ENCODE measurements at places on chromosomes 1 and 21.

- DNase-seq: no peak
Measured at GRCh38 chr1:24639094-24639493, 4.0 kb upstream of the SRRM1 start.

DNA sequence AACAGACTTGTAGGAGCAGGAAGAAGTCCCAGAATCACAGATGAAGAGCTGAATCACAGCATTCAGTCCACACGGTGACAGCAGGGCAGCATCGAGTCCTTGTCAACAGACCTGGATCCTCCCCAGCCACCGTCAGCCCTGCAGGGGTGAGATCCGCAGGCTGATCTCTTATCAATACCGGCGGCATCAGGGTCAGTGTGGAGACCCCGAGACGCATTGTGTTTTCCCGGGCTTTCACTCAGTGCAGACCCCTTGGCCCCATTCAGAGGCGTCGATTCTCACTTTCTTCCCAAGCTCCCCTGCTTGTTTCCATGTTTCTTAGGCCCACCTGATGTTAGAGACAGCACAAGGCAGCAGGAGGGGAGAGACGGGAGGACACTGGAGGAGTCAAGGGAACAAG is 609.6 kb downstream of the PTPRU start:
- DNase-seq: no peak

DNA sequence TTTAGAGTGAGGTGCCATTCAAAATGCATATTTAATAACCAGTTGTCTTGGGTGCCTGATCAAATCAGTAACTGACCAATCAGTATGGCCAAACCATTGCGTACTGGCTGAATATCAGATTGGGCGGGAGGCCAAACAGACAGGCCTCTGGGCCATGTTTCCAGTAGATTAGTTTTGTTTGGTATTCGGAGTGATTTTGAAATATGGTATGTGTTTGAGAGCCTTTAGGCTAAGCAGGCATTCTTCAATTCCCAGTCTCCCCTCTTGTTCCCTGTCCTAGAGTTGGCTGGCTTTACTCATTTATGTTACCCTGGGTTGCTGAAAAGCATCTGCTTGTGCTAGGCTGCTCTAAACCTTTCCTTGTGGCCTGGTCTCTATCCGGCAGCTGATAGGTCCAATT is 80.1 kb downstream of the BACH1 start:
- no peak for DNase-seq

- DNase-seq: no peak
Measured at GRCh38 chr1:175193527-175193910, 943 bp upstream of the KIAA0040 start.

DNA sequence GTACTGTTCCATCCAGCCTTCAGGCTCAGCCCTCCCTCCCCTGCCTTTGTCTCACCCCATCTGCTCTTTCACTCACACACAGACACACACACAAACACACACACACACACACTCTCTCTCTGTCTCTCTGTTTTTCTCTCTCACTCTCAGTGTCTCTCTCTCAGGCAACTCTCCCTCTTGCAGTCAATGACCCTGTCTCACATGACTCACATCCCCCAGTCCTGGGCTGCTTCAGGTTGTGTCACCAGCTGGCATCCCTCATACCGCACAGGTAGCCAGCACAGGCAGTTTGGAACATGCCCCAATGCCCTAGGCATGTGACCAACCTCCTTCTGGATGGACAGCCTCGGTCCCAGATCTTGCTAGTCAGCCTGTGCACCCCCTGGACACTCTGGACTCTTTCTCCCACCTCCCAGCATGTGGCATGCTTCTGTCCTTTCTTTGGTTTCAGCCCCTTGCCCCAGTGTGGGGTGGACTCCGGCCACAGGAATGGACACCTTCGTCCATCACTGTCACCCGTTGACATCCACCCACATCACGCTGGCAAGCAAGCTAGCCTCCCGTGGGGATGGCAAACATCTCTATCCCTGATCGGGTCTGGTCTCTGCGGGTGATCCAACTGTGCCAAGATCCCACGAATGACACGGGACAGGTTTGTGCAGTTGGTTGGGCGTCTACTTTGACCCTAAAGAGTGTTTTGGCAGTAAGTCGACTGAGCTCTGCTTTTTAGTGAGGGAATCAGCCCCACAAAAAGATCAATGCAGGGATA is 23.4 kb upstream of the FCGR2A start:
- no peak for DNase-seq

DNA sequence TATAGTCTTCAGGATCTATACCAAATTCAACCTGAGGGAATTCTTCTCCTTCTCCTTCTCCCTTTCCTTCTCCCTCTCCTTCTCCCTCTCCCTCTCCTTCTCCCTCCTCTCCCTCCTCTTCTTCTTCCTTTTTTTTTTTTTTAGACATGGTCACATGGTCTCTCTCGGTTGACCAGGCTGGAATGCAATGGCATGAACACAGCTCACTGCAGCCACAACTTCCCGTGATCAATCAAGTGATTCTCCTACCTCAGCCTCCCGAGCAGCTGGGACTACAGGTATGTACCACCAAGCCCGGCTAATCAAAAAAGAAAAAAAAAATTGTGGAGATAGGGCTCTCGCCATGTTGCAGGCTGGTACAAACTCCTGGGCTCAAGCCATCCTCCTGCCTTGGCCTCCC is 51.5 kb downstream of the DNAI4 start:
- no peak for DNase-seq

DNA sequence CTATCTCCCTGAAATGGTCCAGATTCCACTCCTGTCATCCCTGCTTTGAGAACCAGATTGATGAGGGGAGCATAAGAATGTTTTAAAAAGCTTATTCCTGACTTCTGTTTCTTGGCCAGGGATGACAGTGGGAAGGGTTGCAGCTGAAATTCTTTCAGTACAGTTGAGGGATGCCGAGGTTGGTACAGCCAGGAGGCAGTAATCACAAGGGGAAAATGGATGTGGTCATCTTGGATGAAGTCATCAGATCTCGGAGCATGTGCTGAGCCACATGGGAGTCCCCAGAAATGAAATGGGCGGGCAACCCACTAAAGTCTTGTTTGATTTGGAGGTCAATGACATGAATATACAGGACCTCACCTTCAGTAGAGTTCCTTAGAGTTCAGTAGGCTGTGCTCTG is 18.7 kb upstream of the PLA2G2E start:
- DNase-seq: no peak

DNA sequence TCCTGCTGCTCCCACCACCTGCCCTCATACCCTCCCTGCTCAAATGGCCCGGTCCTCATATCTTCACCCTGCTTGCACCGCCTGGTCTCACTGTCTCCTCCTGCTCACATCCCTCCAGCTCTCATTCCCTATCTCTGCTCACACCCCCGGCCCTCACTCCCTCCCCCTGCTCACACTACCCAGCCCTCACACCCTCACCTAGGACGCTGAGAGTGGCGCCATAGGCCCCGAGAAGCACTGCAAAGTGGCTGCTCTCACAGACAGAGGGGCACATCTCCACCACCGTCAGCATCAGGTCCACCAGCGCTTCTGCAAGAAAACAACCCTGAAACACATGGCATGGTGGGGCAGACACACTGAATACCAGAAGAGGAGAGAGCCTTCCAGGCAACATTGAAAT is 38.6 kb downstream of the MRAP start:
- DNase-seq: no peak

- DNase-seq: no peak
Measured at GRCh38 chr1:101293461-101294051, 56.7 kb downstream of the S1PR1 start.

DNA sequence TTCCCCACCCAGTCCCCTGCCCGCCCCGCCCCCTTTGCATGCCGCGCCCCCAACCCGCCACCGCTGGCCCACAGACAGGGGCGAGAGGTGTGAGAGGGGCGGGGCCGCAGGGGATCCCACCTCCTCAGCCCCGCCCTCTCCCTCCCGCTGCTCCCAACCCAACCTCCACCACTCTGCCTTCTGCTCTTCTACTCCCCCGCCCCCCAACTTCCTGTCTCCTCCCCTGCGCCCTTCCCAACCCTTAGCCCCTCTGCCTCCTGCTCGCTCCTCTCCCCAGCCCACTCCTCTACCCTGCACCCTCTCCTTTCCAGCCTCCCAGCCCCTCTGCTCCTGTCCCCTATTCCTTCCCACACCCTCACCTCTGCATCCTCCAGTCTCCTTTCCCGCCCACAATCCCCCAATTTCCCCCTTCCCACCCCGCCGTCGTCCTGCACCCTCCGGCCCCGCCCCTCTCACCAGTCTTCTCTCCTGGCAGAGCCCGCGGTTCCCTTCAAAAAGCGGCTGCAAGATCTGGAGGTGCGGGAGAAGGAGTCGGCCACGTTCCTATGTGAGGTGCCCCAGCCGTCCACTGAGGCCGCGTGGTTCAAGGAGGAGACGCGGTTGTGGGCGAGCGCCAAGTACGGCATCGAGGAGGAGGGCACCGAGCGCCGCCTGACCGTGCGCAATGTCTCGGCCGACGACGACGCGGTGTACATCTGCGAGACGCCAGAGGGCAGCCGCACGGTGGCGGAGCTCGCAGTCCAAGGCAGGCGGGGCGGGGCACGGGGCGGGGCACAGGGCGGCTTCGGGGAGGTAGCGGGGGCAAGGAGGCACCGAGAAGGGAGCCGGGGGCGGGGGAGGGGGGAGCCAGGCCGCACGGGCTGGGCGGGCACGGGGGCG is 5.4 kb downstream of the OBSCN start:
- DNase-seq: peak; percentile 82

DNA sequence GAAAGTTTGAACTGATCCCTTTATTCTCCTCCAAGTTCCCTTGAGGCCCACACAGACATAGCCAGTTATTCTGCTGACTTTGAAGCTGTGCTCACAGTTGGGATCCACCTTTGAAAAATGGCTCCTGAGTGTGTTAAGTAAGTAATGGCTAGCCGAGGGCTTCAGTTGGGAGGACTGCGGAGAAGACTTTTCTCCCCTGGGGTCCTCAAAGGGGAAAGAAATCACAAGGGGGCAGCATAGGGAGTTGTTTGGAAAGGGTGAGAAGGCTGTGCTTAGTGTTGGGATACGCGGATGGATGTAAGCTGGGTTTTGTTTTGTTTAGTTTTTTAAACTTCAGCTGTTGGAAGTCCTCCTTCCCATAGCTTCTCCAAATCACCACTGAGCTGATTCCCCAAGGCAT is 8.3 kb downstream of the PGM1 start:
- no peak for DNase-seq

- no peak for DNase-seq
Measured at GRCh38 chr1:33022650-33023200, 14.0 kb downstream of the AK2 start.

- no peak for DNase-seq
Measured at GRCh38 chr1:208165659-208166058, 78.5 kb downstream of the PLXNA2 start.

DNA sequence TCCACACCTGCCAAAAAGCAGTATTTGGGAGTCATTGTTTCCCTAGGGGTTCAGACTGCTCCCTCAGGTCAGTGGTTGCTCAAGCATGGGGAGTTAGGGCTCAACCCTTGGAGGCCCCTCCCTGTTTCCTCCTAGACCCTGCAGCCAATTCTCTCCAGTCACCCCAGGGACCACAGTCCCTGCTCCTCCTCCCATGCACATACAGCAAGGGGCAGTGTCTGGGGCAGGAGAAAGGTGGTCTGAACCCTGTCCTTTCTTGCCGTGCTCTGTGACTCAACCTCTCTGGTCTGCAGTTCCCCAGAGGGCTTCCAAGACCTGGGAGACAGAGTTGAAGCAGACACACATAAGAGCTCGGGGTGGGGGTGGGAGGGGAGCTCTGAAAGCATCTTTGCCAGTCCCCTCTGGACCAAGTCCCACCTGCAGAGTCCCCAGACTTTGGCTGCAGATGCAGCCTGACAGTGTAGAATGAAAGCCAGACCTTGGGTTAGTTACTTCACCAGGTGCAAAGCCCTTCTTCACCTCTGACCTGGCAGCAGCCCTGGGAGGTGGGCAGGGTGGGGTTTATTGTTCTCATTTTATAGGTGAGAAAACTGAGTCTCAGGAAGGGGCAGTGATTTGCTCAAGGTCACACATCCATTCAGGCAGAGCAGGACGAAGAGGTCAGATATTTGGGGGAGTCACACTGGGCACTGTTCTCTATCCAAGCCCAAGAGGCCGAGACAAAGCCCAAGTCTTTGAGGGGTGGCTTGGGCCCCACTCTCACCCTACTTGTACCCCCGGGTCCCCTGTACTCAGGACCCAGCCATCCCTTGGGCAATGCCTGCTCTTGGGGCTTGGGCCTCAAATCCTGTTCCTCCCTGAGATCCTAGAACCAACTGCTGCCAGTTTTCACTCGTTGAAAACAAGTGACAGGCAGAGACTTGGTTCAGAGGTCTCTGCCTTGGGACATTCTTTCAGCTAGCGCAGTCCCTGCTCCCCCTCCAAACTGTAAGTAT is 748 bp downstream of the PDZK1IP1 start:
- DNase-seq: no peak

GRCh38 chr1:180579961-180580611 is 21.3 kb downstream of the OVAAL start:
- DNase-seq: no peak

DNA sequence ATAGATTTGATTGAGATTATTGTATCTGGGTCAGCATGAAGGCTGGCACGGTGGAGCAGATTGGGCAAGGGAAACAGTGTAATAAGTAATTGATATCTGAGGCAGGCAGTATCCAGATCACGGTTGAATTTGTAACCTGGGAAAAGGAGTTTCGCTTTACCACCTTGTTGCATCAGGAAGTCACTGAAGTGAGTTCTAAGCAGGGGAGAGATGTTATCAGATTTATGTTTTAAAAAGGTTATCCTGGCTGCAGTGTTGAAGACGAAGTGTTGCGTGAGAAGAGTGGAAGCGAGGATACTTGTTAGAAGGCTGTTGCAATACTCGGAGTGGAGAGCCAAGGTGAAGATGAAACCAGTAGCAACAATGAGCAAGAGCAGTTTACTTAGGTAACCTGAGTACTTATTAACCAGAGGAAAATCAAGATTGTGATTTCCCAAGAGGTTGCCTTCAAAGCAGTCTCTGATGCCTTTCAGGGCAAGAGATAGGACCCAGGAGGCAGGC is 77.8 kb downstream of the LHX9 start:
- DNase-seq: no peak

- peak; percentile 23 for DNase-seq
Measured at GRCh38 chr21:33587792-33588484, 546 bp downstream of the DONSON start.

DNA sequence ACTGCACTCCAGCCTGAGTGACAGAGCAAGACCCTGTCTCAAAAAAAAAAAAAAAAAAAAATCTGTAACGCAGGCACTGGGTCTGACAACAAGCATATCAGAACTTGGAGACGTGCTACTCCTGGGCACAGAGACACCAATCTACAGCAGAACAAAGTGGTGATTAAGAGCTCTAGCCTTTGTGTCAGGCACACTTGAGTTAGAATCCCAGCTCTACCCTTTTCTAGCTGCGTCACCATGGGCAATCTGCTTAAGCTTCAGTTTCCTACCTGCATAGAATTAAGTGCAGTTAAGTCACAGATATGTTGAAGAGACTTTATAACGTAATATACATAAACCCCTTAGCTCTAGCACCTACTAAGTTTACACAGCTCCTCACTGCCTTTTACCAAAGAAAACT is 3.4 kb upstream of the CDCA8 start:
- no peak for DNase-seq

DNA sequence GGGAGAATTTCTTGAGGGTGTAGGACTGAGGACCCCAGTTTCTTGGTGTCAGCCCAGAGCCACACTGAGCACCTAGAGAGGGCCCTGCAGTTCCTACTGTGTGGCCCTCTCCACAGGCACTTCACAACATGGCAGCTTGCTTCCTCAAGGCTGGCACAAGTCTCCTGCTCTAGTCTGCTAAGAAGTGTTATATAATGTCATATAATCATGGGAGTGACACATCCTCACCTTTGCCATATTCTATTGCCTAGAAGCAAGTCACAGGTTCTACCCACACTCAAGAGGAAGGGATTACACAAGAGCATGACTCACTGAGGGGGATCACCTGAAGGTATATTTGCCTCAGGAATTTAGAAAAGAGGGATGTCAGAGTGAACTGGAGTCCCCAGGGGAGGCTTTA is 5.5 kb upstream of the SNX27 start:
- no peak for DNase-seq

All from NCI-H1436 (cell line).